ENCODE measurements at places on chromosomes 7 and 10.

GRCh38 chr7:130087364-130087763 lies 17.0 kb downstream of the KLHDC10 start:
- no peak overlapping the region for H3K27ac ChIP-seq
- no peak for DNase-seq
- H3K27me3 ChIP-seq, result no peaks in the 10 kb centered on the region
- H3K4me3 ChIP-seq, result no peak overlapping the region

DNA sequence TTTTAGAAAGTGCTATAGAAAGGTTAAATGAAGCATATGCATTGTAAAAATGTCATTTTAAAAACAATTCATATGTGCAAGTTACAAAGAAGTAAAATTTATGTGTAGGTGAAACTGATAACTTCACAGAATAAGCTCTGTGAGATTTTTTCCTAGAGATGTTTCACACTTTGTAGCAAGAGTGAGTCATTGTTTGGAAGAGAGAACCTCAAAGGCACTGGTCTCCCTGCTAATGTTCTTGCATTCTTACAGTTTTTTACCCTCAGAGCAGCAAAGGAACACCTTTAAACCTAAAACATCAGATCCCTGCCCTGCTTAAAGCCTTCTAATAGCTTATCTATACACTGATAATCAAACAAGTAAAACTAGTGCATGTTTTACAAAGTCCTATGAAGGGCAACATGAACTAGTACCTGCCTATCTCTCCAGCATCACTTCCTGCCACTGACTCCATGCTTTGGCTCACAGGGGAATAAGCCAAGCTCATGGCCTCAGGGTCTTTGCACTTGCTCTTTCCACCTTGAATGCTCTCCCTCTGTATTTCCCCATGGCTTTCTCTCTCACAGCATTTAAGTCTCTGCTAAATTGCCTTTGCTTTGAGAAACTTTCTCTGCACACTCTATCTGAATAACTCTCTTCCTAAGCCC lies 997.0 kb downstream of the GATA3 start:
- H3K4me1 ChIP-seq, result no peaks in the 10 kb centered on the region
- H3K27ac ChIP-seq, result no peak overlapping the region
- H3K36me3 ChIP-seq, result no peaks in the 10 kb centered on the region
- H3K27me3 ChIP-seq, result no peaks in the 10 kb centered on the region
- DNase-seq, result no peak

DNA sequence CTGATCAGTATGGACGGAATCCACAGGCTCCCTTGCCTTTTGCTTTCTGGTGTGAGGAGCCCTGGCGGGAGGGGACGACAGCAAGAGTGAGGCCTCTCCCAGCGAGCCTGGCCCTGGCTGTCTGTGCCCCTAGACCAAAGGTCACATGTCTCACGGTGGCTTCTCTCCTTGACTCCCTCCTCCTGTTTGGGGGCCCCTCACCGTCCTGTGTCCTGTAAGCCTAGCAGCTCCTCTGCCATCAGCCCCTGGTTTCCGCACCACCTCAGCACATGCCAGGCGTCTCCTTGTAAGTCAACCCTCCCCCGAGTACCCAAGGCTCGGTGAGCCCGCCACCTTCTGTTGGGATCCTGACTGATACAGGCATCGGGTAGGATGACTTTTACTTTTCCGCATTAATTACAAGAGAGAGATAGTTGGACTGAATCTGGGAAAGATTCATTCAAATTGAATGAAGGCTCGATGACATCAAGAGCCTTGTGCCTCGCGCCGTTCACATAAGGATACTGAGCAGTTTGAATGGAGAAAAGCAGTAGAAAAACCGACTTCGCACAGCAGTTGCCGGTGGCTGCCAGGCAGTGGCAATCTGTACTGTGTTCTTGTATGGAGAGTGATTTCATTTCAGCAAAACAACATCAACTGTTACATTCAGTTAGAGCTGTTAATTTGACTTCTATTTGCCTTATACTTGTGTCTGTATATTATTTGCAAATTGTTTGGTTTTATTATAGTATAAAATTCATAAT lies 119.8 kb downstream of the XRCC2 start:
- no peak for DNase-seq
- no peaks in the 10 kb centered on the region for H3K36me3 ChIP-seq
- no peak overlapping the region for H3K4me3 ChIP-seq
- no peak overlapping the region for H3K27ac ChIP-seq
- H3K4me1 ChIP-seq, result no peaks in the 10 kb centered on the region
- H3K27me3 ChIP-seq, result no peaks in the 10 kb centered on the region

GRCh38 chr10:75392271-75392670 lies 9.3 kb downstream of the ZNF503 start:
- H3K27ac ChIP-seq, result no peak overlapping the region
- peaks cover 10% of the 10 kb centered on the region for H3K4me1 ChIP-seq
- H3K4me3 ChIP-seq, result no peak overlapping the region

GRCh38 chr7:5598769-5599371 lies 175.2 kb upstream of the TNRC18 start:
- H3K36me3 ChIP-seq, result peaks cover 6% of the 10 kb centered on the region
- H3K4me1 ChIP-seq, result no peaks in the 10 kb centered on the region
- H3K27me3 ChIP-seq, result peaks cover 15% of the 10 kb centered on the region

- no peak overlapping the region for H3K4me3 ChIP-seq
- no peaks in the 10 kb centered on the region for H3K27me3 ChIP-seq
- H3K4me1 ChIP-seq, result peaks cover 44% of the 10 kb centered on the region
- no peaks in the 10 kb centered on the region for H3K36me3 ChIP-seq
- no peak for DNase-seq
Observed at GRCh38 chr10:63583909-63584724, 62.9 kb downstream of the REEP3 start.

- no peaks in the 10 kb centered on the region for H3K4me1 ChIP-seq
- no peak overlapping the region for H3K27ac ChIP-seq
- H3K4me3 ChIP-seq, result no peak overlapping the region
- H3K36me3 ChIP-seq, result no peaks in the 10 kb centered on the region
- no peaks in the 10 kb centered on the region for H3K27me3 ChIP-seq
Observed at GRCh38 chr7:83415840-83416239, 233.1 kb downstream of the SEMA3E start.

DNA sequence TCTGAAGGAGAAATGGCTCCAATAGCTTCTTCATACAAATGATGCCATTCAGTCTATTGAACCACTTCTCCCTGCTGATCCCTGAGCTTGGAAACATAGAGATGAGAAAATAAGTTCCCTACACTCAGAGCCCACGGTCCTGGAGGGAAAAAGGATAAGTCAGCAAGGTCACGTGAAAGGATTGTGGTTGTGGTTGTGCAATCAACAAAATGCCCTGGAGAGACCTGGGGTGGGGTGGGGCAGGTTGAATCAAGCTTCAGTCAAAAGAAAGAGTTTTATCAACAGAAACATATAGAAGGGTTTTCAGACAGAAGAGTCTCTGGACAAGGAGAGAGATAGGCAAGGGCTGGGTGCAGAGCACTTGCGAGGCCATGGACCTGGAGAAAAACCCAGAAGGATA lies 30.1 kb downstream of the C10orf90 start:
- H3K36me3 ChIP-seq, result no peaks in the 10 kb centered on the region
- H3K4me3 ChIP-seq, result no peak overlapping the region
- H3K27me3 ChIP-seq, result no peaks in the 10 kb centered on the region
- no peak overlapping the region for H3K27ac ChIP-seq
- DNase-seq, result no peak

All from sigmoid colon (tissue), 7 donors.